ENCODE measurements at places on chromosomes 5 and 9. TPM values are rescaled to one million over a fixed set of nuclear protein-coding genes. Genes with fewer than 3 reads are reported as not detected.

DNA sequence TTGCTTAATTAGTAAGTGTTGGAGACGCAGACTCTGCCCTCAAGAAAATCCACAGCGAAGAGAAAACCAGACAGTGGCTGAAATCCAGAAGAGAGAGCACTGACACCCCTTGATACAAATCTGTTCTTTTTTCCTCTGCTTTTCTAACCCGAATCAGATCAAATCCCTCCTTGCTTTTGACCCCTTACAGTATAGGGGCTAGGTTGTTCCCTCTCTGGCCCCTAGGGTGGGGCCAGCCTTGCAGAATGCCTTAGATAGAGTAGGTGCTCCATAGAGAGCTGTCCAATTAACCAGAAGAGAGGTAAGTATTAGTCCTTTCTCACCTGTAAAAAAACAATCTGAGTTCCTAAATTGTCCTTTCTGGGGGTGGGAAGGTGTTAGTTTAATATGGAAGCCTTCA is 10.1 kb downstream of the C1QTNF2 start:
- no peak for DNase-seq

GPR150 gene
- total RNA-seq, result 0.31 TPM

DNA sequence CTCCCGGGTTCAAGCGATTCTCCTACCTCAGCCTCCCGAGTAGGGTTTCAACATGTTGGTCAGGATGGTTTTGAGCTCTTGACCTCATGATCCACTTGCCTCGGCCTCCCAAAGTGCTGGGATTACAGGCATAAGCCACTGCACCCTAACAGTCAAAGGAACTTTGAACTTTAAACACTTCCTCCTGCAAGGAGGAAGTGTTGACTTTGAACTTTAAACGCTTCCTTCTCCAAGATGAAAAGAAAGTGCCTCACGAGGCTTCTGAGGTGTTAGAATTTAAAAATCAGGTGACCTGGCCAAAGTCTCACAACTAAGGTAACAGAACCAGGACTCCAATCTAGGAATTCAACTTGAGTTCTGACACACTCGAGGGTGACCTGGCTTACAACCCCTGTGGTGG is 150.9 kb downstream of the BRINP1 start:
- no peak for DNase-seq

DNA sequence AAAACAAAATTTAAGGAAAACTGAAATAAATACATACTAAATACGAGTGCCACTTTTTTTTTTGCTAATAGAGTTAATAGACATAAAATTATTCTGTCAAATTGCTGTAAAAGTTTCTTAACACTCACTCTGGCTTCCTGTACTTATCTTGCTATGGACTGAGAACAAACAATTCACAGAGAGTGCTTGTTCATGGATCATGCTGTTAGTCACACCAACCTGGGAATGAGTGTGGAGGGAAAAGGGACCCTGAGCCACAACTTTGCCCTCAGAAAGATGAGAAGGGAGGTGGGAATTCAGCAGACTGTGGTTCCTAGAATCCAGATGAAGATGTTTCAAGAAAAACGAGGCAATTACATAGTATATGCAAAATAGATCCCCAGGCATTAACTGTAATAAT is 246.9 kb downstream of the FBXL7 start:
- no peak for DNase-seq

- no peak for DNase-seq
These were observed at the start of gene HCN1 for GRCh38 chr5:45696206-45696836. Gene HCN1 (minus strand): TSS chr5:45696380.

IL3 gene
- not detected for total RNA-seq

DNA sequence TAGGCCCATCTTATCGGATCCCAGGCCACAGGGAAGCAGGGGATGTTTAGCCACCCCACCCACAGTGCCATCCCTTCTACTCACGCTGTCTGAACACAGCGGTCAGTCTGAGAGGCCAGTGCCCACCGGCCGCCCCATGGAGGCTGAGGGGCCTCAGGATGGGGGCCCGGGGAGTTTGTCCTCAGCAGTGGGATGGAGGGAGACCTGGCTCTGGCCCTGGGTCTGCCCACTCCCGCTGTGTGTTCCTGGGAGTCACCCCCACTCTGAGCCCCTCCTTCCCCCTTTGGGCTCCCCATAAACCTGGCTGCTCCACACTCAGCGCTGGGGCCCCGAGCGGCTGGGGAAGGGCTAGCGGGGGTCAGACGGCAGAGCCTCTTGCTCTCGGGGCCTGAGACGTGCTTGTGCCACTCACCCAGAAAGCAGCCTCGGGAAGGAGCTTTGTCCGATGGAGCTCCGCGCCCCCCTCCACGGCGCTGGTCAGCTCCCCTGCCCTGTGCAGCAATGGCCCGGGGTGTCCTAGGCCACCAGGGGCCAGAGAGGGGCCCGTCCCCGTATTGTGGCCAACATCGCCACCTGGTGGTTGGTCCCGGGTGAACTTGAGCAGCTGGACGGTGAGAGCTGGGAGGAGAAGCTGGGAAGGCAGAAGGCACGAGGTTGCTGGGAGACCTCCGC is 10.9 kb upstream of the LAMC3 start:
- peak; percentile 83 for DNase-seq

DNA sequence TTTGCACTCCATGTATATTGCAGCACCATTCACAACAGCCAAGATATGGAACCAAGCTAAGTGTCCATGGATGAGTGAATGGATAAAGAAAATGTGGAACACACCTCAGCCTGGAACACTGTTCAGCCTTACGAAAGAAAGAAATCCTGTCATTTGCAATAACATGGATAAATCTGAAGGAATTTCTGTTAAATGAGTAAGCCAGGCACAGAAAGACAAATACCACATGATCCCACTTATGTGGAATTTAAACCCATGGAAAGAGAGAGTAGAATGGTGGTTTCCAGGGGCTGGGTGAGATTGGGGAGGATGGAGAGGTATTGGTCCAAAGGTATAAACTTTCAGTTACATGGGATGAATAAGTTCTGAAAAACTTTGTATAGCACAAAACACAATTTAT is 228.9 kb upstream of the CD180 start:
- no peak for DNase-seq

TMEM8B gene
- 6.8 TPM for total RNA-seq

Measured in myocyte (in vitro differentiated cells).